ENCODE measurements at places on chromosomes 3 and 15.

DNA sequence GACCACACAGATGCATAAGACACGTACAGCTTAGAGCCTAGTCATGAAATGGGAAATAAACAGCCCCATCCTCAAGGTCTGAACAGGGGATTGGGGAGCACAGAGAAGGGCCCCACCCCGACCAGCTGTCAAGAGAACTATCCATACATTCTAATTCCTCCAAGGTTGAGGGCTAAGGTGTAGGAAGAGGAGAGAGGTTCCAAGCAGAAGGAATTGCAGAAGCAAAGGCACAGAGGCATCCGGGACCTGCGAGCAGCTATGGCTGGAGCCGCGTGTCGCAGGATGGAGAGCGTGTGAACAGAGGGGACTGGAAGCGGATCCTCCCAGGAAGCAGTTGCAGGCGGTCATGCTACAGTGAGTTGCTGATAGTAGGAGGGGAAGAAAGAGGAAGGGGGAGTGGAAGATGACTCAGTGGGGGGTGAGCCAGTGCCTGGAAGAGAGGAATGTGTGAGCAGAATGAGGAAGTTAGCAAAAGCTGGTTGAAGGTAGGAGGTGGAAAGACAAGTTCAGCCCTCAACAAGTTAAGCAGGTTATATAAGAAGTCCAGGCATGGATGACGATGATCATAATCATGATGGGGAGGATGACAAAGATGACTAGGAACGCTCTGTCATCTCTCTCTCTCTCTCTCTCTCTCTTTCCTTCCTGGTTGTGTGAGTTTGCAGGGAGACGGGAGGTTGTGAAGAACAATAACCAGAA lies 89.7 kb downstream of the LIPC start:
- DNase-seq, result peak; percentile 57

- no peak for DNase-seq
These were observed 401.3 kb upstream of the WNT5A start for GRCh38 chr3:55888282-55888885.

- DNase-seq, result no peak
These were observed 42.2 kb downstream of the RIOX2 start for GRCh38 chr3:97930018-97930417.

DNA sequence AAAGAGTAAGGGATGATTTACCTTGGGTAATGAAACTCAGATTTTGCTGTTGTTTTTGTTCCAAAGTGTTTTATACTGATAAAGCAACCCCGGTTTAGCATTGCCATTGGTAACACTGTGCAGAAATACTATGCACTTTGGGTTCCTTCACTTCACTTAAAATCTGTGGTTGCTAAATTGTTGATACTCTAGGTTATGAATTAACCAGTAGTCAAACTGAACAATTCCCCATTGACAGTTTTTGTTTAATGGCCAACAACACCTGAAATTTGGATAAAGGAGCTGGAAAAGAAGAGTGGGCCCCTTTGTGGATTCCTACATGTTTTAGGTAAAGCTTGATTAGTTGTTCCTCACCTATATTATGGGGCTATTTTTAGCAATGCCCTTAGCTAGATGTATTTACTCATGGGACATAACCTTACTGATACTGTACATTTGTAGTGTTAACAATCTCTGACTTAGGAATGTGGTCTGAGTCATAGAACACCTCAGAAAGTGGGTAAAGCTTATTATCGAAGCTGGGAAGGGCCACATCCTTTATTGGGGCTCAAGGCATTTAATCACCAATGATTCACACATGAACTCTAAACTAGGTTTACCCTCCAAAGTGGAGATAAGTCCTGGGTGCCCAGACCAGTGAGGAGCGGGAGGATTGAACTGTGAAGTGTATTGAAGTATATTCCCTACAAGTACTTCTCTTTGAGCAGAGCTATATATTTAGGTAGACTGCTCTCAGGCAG lies 29.5 kb upstream of the THRB start:
- DNase-seq, result no peak

DNA sequence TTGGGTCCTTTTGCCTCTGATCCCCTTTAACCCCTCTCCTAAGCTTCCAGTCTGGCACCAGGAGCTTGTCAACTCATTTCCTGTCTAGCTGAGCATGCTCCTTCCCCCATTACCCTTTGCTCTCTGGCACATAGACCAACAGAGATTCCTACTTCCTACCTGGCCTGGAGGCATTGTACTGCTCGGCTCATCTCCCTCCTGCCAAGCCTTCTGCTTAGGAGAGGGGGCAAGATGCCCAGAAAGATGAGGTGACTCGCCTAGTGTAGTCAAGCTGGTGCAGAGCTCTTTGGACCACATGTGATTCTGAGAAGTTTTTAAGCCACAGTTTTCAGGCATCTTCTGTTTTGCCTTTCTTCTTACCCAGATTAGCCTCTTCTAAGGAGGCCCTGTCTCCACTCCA lies 95.4 kb downstream of the ZNF621 start:
- no peak for DNase-seq

DNA sequence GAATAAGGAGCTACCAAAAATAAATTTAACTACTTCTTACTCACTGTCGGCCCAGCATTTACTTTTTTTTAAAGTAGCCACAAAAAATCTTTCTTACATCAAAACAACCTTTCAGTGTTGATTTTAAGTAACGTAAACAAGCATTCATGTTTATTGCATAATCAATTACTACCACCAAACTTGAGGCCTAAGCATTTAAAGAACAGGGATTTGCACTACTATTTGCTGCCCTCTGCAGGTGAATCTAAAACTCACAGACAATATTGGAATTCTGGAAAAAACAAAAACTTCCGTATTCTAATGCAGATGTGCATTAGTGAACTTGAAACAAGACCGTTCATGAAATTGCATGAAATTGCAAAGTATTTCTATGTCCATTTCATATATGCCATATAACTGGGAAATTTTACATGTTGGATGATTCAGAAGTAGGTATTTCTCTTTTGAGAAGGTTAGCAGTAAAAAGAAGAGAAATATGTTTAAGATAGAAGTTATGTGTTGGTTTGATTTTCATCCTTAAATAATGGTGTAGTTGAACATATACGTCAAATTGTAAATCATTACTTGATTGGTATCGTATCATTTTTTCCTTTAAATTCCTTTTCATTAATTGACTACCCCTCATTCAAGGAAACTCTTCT lies 55.6 kb downstream of the CGGBP1 start:
- peak; percentile 13 for DNase-seq

DNA sequence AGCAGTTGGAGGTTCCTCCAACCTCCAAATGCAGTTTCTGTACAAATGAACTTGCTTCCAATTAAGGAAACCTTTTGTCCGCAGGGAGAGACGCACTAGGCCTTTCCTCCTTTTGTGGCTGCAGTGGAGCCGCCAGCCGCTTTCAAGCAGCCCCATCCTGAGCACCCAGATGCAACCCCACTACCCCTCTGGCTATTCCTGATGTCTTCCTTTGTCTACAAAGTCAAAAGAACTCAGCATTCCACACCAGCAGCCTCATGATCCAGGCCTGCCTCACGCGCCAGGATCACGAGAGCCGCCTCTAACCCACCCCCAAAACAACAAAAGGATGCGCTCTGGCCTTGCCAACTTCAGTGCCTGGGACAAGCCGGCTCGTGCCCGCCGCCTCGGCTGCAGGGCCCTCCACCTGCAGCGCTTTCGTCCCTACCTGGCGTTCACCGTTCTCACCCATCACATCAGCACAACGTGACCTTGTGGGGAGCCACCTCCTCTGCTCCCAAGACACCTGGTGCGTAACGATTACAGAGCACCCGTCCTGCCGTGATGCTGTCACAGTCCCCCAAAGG lies 48.2 kb upstream of the MUC4 start:
- no peak for DNase-seq

DNA sequence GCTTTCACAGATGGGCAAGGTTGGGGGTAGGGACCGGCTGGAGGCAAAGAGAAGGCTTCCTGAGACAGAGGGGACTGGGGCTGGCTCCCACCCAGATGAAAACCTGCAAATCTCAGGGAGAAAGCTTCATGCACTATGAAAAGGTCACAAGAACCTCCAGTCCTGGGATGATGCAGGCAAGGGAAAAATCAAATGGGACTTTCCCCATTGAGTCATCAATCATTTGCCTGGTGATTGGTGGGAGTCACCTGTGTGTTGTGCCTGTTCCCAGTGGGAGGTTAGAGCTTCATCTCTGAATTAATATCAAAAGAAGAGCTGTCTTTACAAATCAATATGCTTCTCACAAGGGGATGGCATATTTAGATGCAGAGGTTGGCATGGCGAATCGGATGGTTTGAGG lies 49.9 kb downstream of the CACNA1D start:
- DNase-seq, result no peak

DNA sequence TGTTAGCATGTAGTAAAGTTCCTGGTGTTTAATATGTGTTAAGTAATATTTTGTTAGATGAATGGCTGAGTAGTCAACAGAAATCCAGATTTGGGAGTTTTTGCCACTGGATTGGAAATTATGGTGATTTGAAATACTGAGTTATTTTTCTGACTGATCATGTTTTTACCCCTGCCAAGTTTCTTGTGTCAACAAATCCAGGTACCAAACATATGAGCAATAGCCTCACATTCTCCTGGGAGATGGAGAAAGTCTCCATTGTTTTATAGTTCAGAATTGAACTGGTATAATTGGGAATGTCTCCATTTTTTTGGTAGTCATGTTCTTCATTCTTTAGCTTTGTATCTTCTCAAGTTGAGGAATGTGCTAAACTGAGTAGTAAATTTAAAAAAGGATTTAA lies 767.2 kb upstream of the LMCD1 start:
- DNase-seq, result no peak

DNA sequence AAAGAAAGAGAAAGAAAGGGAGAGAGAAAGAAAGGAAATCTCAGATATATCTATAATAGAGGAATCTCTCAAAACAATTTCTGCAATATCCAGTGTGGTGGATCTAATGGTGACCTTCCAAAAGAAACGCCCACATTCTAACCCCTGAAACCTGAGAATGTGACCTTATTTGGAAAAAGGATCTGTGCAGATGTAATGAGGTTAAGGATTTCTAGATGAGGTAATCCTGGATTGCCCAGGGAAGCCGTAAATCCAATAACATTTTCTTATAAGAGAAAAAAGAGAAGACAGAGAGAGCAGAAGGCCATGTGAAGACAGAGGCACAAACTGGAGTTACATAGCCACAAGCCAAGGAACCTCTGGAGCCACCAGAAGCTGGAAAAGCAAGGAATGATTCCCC lies 307.6 kb downstream of the ZBTB20 start:
- no peak for DNase-seq

- DNase-seq, result no peak
These were observed 33.3 kb upstream of the SFMBT1 start for GRCh38 chr3:53079147-53079546.

All from nephron progenitor cell (in vitro differentiated cells).